ENCODE measurements at places on chromosomes 6 and 20. TPM values are rescaled to one million over a fixed set of nuclear protein-coding genes. Genes with fewer than 3 reads are reported as not detected.

The IL17F gene
- not detected for total RNA-seq

The STX11 gene
- total RNA-seq: 0.38 TPM

The TSPYL4 gene
- total RNA-seq: 46.7 TPM

The RBPJL gene
- total RNA-seq: not detected

The CYP39A1 gene
- 4.8 TPM for total RNA-seq

DNA sequence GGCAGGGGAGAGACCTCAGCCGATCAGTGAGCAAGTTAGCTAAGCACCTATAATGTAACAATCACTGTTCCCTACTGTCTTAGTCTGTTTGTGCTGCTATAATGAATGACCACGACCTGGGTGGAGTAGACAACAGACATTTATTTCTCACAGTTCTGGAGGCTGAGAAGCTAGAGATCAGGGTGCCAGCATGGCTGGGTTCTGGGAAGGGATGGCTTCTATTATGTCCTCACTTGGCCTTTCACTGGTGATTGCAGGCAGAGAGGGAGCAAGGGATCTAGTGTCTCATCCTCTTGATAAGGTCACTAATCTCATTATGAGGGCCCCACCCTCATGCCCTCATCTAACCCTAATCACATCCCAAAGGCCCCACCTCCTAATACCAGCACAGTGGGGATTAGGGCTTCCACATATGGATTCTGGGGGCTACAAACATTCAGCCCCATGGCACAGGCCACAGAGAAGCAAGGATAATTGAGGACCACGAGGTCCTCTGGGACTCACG is 162.5 kb downstream of the CD83 start:
- DNase-seq: no peak
- no peak overlapping the region for H3K4me3 ChIP-seq
- H3K4me1 ChIP-seq: peaks cover 36% of the 10 kb centered on the region

DNA sequence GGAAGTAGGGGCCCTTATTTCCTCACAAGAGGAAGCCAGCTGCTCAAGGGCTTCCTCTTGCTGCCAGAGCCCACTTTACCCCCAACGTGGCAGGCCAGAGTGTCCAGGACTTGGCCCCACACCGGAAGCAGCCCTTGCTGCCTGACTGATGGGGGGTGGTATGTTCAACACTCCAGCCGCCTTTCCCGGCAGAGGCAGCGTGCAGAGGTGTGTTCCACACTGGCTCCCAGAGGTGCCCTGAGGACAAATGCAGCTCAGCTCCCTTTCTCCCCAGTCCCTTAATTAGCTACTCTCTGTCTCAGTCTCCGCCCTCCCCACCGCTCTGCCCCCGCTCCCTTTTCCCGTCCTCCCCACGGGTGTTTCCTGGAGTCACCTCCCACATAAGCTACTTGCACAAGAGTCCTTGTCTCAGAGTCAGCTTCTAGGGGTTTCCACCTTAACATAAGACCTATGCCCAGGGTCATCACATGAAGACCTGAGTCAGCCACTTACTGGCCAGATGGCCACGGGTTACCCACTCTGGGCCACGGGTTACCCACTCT is 61.7 kb upstream of the SHLD1 start:
- peaks cover 3% of the 10 kb centered on the region for H3K4me1 ChIP-seq
- H3K36me3 ChIP-seq: no peaks in the 10 kb centered on the region
- H3K27ac ChIP-seq: no peak overlapping the region
- H3K27me3 ChIP-seq: no peaks in the 10 kb centered on the region
- no peak for DNase-seq

DNA sequence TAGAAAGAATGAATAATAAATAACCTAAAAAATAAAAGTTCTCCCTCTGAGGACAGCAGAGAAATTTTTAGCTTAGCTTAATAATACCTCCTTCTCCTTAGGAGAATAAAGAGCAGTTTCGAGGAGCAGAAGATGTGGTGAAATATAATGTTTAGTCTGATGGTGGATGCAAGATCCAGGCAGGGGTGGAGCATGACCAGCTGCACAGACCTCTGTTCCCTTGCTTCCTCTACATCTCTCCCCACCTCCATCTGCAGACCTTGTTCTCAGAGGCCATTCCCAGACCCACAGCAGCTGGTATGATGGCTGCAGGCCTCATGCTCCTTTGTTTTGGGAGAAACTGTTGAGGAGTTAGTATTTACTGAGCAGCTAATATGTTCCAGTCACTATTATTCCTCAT is 1.5 kb downstream of the BTN3A2 start:
- H3K4me1 ChIP-seq: no peaks in the 10 kb centered on the region
- no peak for DNase-seq
- H3K4me3 ChIP-seq: peak overlapping the region; percentile 26

DNA sequence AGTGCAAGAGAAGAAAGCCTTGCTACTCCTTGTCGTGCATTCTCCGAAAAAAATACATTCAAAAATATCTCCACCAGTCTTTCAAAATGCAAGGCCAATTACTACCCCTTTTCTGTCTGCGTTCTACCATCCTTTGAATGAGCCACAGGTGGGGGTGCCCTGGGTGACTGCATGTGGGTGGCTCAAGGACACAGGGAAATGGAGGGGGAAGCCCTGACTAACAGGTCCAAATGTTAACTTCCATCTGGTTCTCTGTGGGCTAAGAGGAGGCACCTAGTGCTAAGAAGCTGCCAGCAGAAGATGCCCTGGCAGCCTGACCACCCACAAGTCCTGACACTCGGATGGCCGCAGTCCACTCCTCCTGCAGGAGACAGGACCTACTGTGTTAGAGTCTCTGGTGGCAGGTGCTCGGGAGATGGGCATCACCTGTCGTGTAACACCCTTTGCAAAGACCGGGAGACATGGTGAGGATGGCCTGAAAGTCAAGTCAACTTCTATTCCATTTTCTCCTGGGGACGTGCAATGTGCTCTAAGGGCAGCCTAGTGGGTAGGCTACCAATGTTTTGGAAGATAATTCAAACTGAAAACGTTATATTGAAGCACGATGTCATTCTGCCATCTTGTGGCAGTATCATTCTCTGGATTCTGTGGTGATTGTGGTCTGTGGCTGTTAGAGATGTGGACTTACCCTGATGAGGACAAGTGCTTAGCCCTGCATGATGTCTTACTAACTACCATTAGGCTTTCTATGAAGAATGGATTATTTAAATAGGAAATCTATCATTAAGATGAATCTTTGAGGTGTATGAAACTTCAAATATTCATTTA is 27.4 kb upstream of the IGF2R start:
- peaks cover 4% of the 10 kb centered on the region for H3K36me3 ChIP-seq
- H3K27me3 ChIP-seq: peaks cover 18% of the 10 kb centered on the region
- H3K4me1 ChIP-seq: no peaks in the 10 kb centered on the region
- no peak for DNase-seq
- H3K27ac ChIP-seq: no peak overlapping the region
- no peak overlapping the region for H3K4me3 ChIP-seq

DNA sequence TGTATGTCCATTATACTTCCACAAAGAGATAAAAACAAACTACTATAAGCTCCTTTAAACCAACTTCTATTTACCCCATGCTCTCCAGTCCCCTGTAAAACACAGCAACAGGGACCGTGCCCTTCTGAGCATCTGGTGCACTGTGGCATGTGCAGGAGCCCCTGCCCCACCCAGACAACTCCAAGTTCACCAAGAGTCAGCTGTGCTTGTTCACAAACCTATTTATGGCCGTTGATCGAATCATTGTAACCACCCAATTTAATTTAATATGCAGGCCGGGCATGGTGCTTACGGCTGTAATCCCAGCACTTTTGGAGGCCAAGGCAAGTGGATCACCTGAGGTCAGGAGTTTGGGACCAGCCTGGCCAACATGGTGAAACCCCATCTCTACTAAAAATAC is 13.7 kb upstream of the BLCAP start:
- H3K27me3 ChIP-seq: no peaks in the 10 kb centered on the region
- H3K27ac ChIP-seq: no peak overlapping the region
- DNase-seq: peak; percentile 29
- H3K4me1 ChIP-seq: no peaks in the 10 kb centered on the region

GRCh38 chr20:40565001-40565681 is 123.9 kb downstream of the MAFB start:
- H3K27me3 ChIP-seq: no peaks in the 10 kb centered on the region
- H3K4me3 ChIP-seq: peak overlapping the region; percentile 42
- H3K4me1 ChIP-seq: peaks cover 20% of the 10 kb centered on the region
- no peak for DNase-seq
- H3K36me3 ChIP-seq: no peaks in the 10 kb centered on the region

GRCh38 chr6:131547488-131547887 is 25.5 kb upstream of the ARG1 start:
- no peak overlapping the region for H3K4me3 ChIP-seq
- H3K27ac ChIP-seq: no peak overlapping the region
- no peaks in the 10 kb centered on the region for H3K27me3 ChIP-seq
- no peak for DNase-seq

- H3K4me3 ChIP-seq: no peak overlapping the region
- peaks cover 8% of the 10 kb centered on the region for H3K4me1 ChIP-seq
- DNase-seq: no peak
- no peaks in the 10 kb centered on the region for H3K27me3 ChIP-seq
Measured at GRCh38 chr6:168851460-168852375, 401.9 kb downstream of the THBS2 start.

DNA sequence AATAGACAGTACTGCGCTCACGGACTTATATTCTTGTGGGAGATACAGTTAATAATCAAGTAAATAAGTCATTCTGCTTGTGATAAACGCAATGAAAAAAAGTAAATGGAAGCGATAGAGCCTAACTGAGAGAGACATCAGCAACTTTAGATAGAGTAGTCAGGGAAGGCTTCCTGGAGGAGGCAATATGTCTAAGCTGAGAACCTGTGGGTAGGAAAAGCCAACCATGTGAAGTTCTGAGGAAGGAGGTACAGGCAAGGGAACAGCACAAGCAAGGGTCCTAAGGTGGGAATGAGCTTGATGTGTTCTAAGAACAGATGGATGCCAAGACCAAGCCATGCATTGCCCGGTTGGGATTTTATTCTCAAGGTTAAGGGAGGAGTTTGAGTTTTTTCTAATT is 7.2 kb upstream of the KCNB1 start:
- H3K27me3 ChIP-seq: peaks cover 69% of the 10 kb centered on the region
- H3K4me3 ChIP-seq: no peak overlapping the region
- H3K36me3 ChIP-seq: no peaks in the 10 kb centered on the region
- H3K4me1 ChIP-seq: no peaks in the 10 kb centered on the region
- no peak for DNase-seq
- H3K27ac ChIP-seq: no peak overlapping the region

- peaks cover 25% of the 10 kb centered on the region for H3K36me3 ChIP-seq
- no peaks in the 10 kb centered on the region for H3K27me3 ChIP-seq
- no peak overlapping the region for H3K27ac ChIP-seq
- DNase-seq: no peak
- H3K4me3 ChIP-seq: no peak overlapping the region
Measured at GRCh38 chr6:132491303-132491702, 21.6 kb downstream of the STX7 start.

GRCh38 chr6:43936476-43936875 is 166.5 kb downstream of the VEGFA start:
- peaks cover 10% of the 10 kb centered on the region for H3K27me3 ChIP-seq
- H3K36me3 ChIP-seq: no peaks in the 10 kb centered on the region
- peaks cover 47% of the 10 kb centered on the region for H3K4me1 ChIP-seq
- DNase-seq: peak; percentile 51
- no peak overlapping the region for H3K4me3 ChIP-seq

- H3K4me3 ChIP-seq: no peak overlapping the region
- no peak for DNase-seq
- no peaks in the 10 kb centered on the region for H3K36me3 ChIP-seq
- no peak overlapping the region for H3K27ac ChIP-seq
Measured at GRCh38 chr6:107786709-107787588, 37.2 kb downstream of the SCML4 start.

DNA sequence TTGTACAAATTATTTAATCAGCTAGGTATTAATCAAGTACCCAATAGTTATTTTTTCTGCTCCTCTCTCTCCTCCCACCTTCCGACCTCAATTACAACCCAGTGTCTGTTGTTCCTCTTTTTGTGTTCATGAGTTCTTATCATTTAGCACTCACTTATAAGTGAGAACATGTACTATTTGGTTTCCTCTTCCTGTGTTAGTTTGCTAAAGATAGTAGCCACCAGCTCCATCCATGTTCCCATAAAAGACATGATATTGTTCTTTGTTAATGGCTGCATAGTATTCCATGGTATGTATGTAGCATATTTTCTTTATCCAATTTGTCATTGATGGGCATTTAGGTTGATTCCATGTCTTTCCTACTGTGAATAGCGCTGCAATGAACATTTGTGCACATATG is 652.8 kb upstream of the CITED2 start:
- H3K36me3 ChIP-seq: peaks cover 14% of the 10 kb centered on the region
- no peak overlapping the region for H3K4me3 ChIP-seq
- no peak overlapping the region for H3K27ac ChIP-seq
- no peaks in the 10 kb centered on the region for H3K27me3 ChIP-seq
- DNase-seq: no peak
- H3K4me1 ChIP-seq: peaks cover 15% of the 10 kb centered on the region

GRCh38 chr20:40431611-40432010 is 257.4 kb downstream of the MAFB start:
- DNase-seq: no peak
- H3K36me3 ChIP-seq: no peaks in the 10 kb centered on the region
- H3K4me3 ChIP-seq: no peak overlapping the region
- no peak overlapping the region for H3K27ac ChIP-seq

DNA sequence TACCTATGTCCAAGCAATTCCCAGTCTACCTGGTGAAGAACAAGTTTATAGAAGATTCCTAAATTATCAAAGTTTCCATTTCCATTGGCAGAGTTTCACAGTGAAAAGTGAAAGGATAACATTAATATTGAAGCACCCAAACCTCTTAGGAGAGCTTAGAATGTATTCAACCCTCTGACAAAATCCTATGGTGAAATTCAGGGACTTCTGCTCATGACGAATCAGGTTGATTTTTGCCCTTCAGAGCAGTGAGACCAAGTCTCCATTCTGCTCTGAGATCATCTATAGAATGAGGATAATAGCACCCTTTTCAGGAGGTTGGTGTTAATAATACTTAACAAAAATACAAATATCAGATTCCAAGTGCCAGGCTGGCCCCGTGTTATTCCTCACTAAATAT is 15.5 kb downstream of the SERPINB1 start:
- no peaks in the 10 kb centered on the region for H3K4me1 ChIP-seq
- DNase-seq: no peak
- H3K4me3 ChIP-seq: no peak overlapping the region

GRCh38 chr20:41317546-41318270 is at the start of gene ZHX3:
Gene ZHX3 (minus strand): TSS chr20:41317731. CDS start chr20:41204916, 112,815 bp downstream.
- peak within 1 kb of the TSS; percentile 89 for H3K4me3 ChIP-seq
- H3K36me3 ChIP-seq: no peaks in the 10 kb centered on the region
- DNase-seq: peak; percentile 98
- peaks cover 15% of the 10 kb centered on the region for H3K4me1 ChIP-seq
- H3K27ac ChIP-seq: peak within 1 kb of the TSS; percentile 60
- peaks cover 5% of the 10 kb centered on the region for H3K27me3 ChIP-seq

- H3K36me3 ChIP-seq: peaks cover 10% of the 10 kb centered on the region
- H3K27ac ChIP-seq: peak overlapping the region; percentile 98
- H3K4me1 ChIP-seq: peaks cover 54% of the 10 kb centered on the region
- H3K4me3 ChIP-seq: peak overlapping the region; percentile 88
- no peak for DNase-seq
Measured at GRCh38 chr6:11231108-11231463, 1.4 kb downstream of the NEDD9 start.

DNA sequence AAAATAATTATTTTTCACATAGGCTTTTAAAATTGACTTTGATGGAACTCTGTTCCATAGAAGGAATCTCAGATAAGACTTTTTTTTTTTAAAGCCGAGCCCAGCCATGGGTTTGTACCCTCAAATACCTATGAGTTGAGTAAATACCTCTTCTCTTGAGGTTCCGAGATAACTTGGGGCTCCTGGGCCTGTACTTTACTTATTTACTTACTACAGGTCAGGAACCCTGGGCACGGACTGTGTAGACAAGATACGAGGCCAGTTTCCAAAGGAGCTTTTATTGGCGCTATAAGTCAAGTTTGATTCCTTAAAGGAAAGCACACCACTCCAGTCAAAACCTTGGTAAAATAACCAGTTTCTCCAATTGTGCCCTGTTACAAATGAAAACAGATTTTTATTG is 7.5 kb downstream of the AFG1L start:
- peaks cover 5% of the 10 kb centered on the region for H3K36me3 ChIP-seq
- no peak overlapping the region for H3K4me3 ChIP-seq
- no peak overlapping the region for H3K27ac ChIP-seq
- no peaks in the 10 kb centered on the region for H3K4me1 ChIP-seq
- no peak for DNase-seq
